Right lobe of liver (tissue), 6 donors: ENCODE measurements at places on chromosomes 16 and 17.

DNA sequence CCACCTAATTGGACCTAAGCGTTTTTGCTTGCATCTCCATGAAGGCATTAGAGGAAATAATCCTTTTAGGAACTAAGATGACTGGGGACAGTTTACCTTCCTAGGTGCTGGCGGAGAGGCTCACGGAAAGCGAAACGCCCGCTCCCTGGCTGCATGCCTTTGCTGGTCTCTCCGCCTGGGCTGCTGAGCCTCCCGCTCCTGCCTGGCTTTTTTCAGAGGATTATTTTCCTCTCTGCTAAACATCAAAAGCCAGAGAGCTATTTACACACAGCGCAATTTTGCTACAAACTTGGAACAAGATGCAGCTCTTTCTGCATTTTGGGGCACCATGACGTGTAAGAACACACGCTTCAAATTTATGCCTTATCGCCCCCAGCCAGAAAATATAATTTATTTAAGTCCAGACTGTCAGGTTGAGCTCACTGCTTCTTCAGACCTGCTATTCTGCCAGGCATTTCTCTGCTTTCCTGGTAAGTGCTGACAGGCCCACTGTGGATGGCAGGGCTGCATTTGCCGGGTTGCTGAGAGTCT, 124.4 kb downstream of the SPACA3 start:
- no peak overlapping the region for H3K27ac ChIP-seq
- no peaks in the 10 kb centered on the region for H3K27me3 ChIP-seq
- DNase-seq: no peak
- H3K4me3 ChIP-seq: no peak overlapping the region
- H3K36me3 ChIP-seq: no peaks in the 10 kb centered on the region

- peaks cover 10% of the 10 kb centered on the region for H3K4me1 ChIP-seq
- no peak overlapping the region for H3K27ac ChIP-seq
- H3K4me3 ChIP-seq: no peak overlapping the region
- no peaks in the 10 kb centered on the region for H3K27me3 ChIP-seq
- DNase-seq: no peak
These were observed 21.6 kb downstream of the TK2 start for GRCh38 chr16:66528294-66528693.

DNA sequence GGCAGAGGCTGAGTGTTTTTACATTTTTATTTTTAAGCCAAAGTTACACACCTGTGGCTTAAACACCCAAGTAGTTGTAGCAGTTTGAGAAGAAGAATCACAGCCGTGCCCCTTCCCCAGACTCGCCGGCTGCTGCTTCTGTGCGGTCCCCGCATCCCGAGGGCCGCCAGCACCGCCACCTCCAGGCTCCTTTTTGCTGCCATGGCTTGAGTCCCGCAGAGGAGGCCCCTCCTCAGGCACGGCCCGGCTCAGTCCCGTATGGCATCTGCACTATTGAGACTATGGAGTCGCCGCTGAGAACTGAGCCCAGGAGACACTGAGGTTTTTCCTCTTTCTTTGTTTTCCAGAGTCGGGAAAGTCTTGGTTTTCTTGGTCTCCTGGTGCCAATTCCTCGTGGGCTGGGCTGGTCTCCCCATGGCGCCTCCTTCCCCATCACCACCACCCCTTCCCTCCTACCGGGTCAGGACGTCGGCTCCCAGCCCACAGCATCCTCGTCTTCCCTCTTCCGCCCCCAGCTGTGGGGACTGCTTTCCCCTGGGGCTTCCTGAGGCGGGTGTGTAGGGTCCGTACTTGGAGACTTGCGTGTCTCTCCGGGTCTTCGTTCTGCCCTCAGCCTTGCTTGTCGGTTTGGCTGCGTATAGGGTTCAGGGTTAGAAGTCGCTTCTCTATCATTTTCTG, 32.6 kb upstream of the CDH15 start:
- H3K27me3 ChIP-seq: no peaks in the 10 kb centered on the region
- no peaks in the 10 kb centered on the region for H3K4me1 ChIP-seq
- no peaks in the 10 kb centered on the region for H3K36me3 ChIP-seq
- no peak overlapping the region for H3K4me3 ChIP-seq
- DNase-seq: peak; percentile 39

DNA sequence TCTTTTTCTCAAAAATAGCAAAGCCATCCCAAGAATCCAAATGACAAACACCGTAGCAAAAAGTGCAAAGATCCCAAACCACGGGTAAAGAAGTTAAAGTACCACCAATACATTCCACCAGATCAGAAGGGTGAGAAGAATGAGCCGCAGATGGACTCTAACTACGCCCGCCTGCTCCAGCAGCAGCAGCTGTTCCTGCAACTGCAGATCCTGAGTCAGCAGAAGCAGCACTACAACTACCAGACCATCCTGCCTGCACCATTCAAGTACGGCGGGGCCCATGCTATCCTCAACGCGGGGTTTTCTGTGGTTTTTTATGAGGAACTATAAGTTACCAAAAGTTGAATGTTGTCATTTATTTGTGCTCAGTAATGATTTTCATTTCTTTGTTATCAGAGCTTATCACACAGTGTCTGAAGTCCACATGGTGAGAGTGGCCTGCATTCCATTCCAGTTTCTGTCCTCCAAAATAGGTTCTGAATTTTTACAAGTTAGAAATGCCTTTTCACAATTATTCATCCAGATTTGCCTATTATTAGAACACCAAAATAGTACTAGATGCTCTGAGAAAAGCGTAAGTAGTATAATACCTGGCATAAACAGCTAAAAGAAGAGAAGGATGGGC, 169.2 kb downstream of the MRTFB start:
- no peak overlapping the region for H3K4me3 ChIP-seq
- H3K36me3 ChIP-seq: no peaks in the 10 kb centered on the region
- no peaks in the 10 kb centered on the region for H3K27me3 ChIP-seq

DNA sequence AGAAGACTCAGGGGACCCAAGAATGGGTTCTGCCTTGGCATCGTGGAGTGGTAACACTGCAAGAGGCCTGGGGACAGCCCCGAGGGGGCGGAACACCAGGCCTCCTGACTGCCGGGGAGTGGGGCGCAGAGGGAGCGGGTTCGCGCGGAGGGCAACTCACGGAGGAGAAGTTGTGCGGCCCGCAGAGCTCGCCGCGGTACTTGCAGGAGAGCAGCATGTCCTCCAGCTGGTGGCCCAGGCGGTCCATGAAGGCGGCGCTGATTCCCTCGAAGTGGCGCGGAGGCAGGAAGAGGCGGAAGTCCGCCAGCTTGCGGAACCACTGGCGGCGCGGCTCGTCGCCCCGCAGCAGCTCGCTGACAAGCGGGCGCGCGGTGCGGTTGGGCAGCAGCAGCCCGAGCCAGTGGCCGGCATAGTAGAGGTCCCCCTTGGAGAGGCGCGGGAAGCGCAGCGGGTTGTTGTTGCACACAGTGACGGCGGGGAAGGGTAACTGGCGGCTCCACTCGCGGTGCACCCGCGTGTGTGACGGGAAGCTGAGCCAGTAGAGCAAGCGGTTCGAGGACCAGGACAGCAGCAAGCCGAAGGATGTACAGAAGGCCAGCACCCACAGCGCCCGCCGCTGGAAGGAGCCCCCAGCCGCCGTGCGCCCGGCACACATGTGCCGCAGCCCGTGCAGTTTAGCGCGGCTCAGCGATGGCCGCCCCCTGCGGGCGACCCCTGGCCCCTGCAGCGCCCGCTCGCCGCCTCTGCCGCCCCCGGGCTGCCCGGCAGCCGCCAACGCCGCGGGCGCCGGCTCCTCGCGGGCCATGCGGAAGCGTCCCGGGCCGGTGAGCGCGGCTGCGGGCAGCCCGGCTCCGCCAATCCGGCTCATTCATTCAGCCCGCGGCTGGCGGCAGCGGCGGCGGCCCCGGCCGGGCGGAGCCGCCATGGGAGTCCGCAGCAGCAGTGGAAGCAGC, 1.6 kb downstream of the ASIC2 start:
- no peaks in the 10 kb centered on the region for H3K36me3 ChIP-seq
- H3K4me1 ChIP-seq: no peaks in the 10 kb centered on the region

DNA sequence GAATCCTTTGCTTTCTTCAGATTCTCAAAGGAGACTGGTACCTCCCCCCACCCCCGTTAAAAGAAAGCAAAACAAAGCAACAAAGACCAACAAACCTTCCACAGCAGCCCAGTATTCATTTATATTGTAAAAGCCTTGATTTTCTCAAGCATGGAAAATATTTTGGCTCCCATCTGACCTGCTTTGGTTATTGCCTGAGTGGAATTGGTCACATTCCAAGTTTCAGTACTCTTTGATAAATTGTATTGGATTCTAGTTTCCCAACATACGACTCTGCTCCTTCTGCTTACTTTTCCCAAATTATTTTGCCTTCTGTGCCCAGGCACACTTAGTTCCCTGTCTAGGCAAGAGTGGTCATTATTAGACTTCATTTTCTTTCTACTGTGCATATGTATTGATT, 1.3 kb downstream of the ABCC11 start:
- no peaks in the 10 kb centered on the region for H3K27me3 ChIP-seq
- no peaks in the 10 kb centered on the region for H3K36me3 ChIP-seq
- DNase-seq: no peak
- peak overlapping the region; percentile 91 for H3K4me3 ChIP-seq
